Cardiac septum (tissue), 1 donor: ENCODE measurements at places on chromosomes 2 and 18. TPM values are rescaled to one million over a fixed set of nuclear protein-coding genes. Genes with fewer than 3 reads are reported as not detected.

DNA sequence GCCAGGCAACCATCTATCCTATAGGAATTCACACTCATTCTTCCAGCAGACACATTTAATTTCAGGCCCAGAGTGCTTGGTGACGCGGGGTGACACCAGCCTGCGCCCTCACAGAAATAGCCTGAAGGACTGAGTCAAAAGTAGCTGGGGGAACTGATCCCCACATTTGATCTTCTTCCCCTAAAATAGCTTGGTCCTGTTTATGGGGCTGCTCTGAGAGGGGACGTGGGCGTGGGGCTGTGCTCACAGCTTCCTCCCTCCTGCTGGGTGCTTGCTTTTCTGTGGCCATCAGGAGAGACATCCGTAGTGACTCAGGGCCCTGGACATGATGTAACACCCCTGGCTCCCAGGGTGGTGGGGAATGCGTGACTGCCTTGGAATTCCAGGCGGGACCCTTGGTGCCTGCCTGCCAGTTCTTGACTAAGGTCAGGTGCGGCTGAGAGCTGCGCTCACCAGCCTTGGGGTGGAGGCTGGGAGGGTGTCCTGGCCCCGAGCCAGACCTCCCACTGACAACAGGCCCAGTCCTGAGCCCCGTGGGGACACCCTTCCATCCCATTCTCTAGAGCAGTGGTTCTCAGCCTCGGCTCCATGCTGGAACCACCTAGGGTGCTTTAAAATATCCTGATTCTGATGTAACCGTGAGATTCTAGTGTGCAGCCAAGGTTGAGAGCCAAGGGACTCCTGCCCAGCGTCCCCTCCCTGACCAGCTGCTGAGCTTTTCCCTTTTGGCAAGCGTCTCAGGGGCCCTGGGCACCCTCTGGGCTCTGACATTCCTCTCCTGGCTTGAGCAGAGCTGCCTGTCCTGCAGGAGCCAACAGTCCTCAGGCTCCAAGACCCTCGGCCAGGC is 47.4 kb upstream of the SMAD7 start:
- no peak for DNase-seq

GRCh38 chr18:11752116-11752911 is 63.2 kb downstream of the GNAL start:
- no peak for DNase-seq

DNA sequence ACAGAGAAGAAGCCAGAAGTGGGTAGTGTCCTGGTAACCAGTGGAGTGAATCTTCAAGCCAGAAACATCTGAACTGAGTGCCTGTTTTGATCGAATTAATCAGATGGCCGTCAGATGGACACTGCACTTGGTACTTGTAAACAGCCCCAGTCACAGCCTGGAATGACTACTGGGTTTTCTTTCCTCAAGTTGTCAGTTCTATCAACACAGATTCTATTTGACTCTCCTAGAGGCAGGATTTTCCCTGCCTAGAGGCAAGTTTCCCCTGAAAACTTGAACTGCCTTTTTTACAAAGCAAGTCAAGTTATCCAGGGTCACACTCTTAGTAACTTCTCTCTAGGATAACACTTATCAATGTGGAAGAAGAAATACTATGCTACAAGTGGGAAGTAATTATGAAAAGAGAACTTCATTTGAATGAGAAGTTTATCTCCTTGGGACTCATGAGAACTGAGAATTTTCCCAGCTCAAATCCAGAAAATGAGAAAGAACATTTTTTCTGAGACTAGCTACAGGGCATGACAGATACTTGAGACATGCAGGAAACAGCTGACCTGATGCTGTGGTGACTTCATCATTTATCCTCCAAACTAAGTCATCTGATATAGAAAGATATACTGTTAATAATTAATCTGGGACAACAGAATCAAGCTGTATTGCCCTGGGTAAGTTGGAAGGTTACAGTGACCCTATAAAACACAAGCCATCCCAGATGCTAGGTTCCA is 36.0 kb downstream of the SULT1C2 start:
- no peak for DNase-seq

DNA sequence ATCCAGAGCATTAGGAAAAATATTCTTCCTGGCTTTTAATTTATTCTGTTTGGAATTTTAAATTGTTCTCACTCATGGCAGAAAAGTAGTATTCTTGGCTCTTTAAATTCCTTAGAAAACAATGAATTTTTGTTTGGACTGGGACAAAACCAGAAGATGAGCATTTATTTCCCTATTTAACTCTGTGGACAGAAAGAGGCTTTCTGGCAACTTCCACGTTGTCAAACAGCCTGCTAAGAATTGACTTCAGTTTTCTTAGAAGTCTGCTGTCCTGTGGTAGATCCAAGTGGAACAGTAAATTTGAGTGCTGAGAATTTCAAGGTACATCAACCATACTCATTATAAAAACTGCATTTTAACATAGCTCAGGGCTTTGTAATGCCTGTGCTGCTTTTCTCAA is 83.8 kb downstream of the MGAT5 start:
- DNase-seq: no peak

Gene MATN3
- 0.11 TPM for total RNA-seq

DNA sequence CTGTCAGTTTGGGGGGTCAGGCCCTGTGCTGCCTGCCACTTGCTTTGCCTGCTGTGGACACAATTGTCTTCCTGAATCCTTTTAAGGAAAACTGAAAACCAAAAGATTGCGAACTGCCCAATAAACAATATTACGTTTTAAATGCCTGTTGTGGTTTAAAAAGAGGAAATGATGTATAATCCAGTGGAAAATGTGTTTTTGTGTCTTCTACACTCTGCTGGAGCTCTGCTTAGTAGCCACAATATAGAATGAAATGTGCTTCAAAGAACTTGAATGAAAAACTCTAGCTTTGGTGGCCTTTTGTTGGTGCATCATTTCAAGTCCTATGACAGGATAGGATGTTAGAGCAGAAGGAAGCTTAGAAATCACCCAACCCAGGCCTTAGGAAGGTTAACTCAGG is 23.2 kb upstream of the CABYR start:
- no peak for DNase-seq

GRCh38 chr18:77481541-77481940 is 231.9 kb downstream of the GALR1 start:
- DNase-seq: no peak

DNA sequence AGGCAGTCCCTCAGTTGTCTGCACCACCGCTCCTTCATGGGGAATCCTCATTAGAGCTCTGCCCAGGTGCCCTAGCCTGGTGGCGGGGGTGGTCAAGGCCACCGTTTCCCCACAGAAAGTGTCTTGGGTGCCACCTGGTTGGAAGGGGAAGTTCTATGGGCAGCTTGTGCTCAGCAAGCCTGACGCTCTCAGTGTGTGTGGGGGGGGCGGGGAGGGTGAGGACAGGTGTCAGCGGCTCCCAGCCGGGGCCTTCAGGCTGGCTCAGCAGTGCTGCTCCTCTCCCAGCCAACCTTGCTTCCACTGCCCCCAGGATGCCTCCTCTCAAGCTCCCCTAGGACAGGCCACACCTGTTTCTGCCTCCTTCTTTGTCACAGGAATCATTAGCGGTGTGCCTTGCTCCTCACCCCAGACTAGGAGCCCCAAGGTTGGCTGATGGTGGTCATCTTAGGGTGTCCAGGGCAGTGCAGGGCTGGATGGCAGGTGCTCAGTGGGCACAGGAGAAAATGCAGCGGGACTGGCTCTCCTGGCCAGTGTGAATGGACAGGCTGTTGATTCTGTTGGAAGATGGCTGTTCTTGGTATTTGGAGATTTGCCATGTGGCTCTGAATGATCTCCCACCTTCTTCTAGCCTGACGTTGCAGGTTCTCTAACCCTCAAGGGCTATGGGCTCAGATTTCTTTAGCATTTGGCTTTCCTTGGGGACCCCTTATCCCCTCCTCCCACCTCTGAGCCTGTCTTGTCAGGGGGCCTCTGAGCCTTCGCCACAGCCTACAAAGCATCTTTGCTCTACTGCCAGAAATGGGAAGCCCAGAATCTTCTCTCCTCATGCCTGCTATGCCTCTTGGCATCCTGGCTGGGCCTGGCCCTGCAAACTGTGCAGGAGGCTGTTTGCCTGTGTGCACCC is 185.8 kb upstream of the HS6ST1 start:
- DNase-seq: no peak

DNA sequence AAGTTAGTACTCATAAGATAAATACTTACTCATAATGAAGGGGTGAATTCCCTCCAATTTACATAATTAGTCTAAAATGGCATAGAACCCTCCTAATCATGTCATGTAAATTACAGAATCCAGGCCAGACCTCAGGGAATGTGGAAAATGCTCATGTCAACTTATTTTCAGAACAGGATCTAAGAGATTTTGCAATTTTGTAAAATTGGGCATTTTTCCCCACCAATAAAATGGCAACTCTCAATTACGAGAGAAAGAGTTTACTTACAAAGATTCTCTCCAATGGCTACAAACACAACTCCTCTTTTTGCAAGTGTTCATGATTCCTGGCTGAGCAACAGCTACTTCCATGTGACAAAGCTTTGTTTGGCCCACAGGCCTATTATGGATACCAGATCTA is 33.8 kb upstream of the SP5 start:
- no peak for DNase-seq

DNA sequence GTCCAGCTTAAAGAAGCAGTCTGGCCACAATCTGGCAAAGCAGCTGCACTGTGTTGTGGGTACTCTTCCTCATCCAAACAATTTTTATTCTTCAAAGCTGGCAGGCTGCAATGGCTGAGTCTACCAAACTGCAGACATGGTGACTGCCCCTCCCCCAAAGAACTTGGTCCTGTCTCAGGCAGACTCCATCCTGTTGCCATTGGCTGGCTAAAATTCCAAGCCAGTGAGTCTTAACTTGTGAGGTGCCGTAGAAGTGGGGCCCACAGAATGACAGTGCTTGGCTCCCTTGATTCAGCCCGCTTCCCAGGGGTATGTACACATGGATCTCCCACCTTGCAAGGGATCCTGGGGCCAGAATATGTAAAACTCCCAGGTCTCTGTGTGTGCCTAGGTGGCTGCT is 14.5 kb upstream of the NXPH2 start:
- no peak for DNase-seq

DNA sequence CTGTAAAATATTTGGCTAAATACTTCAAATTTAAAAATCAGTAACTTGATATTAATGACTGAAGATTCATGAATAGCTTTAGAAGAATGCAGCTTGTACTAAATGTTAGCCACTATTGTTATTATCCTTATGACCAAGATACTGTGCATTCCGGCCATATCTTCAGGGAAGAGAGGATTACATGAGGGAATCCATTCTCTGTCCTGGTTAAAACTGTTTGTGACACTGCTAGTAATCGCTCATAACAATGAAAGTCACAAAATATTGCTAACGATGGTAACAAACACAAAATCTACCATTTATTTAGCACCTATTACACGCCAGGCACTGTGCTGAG is 217.7 kb downstream of the PRKCE start:
- no peak for DNase-seq

DNA sequence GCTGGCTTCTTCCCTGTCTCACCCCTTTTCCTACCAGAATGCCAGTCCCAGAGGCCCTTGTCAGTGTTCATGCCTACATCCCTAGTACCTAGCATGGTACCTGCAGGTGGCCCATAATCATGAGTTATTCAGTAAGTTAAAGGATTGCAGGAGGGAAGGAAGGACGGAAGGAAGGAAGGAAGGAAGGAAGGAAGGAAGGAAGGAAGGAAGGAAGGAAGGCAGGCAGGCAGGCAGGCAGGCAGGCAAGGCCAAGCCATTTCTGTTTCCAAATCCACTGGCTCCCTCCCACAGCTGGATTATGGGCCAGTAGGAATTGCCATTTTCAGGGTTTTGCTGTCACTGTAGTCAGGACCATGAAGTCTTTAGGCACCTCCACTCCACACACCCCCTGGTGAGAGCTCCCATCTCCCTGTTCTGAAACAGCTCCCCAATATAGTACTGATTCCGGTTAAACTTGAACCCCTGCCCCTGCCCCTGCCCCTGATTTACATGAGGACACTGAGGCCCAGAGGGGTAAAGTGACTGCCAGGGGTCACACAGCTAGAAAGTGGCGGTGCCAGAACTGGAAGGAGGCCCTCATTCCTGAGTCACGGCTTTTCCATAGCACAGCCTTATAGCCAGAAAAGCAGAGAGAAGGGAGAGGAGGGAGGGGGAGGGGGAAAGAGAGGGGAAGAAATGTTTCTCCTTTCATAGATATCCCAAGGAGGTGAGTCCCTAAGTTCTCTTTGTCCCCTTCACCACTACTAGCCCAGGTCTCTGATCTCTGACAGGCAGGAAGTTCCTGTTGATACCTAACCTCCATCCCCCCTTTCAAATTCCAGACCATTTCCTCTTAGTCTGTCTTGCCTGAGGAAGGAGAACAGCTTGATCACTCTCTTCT is 12.2 kb upstream of the TNS1 start:
- no peak for DNase-seq

Gene PLCL1
- 82.5 TPM for total RNA-seq

DNA sequence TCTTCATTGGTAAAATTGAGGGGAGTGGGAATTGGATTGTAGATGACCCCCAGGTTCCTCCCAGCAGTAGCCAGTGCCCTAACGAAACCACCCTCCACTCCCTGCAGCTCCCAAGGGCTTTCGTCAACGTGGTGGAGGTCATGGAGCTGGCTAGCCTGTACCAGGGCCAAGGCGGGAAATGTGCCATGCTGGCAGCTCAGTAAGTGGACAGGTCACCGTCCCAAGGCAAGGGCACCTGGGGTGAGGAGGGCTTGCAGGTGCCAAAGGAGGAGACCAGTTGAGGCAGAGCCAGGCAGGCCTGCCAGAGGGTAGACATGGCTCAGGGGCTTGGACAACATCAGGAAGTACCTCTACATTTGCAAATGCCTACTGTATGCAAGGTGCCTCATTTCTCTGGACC is 122.6 kb upstream of the PPP1CB start:
- DNase-seq: peak; percentile 74

Gene TUBB8B
- not detected for total RNA-seq

Gene GFPT1
- total RNA-seq: 85.7 TPM

Gene ALLC
- not detected for total RNA-seq

Gene POMC
- 3.1 TPM for total RNA-seq

DNA sequence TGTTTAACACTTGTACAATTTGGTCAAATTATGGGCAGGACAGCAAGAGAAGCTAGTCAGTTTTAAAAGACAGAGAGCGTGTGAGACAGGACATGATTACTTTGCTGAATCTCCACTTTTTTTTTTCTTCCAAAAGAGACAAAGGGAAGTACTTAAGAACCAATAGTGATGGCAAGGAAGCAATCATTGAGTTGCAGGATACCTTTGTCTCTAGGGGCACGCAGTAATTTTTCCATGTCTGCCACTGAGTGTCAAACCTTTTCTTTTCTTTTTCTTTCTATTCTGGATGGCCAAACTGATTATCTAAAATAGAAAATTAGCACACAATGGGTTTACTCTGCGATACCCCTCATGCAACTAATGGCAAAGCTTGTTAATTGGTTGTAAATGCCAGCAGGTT is 533.0 kb downstream of the PLCL1 start:
- no peak for DNase-seq

DNA sequence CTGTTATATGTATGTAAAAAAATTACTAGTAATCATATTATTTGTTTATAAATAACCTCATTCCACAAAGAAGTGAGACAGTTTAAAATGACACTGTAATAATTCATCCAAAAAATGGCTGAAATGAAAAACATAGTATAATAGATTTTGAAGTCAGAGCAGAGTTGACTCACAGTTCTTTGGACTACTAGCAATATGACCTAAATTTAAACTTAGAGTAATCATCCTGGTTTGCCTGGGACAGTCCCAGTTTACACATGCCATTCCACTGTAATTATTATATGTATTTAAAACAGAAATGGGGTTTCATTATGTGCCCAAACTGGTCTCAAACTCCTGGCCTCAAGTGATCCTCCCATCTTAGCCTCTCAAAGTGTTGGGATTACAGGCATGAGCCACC is 48.3 kb downstream of the CCDC88A start:
- no peak for DNase-seq

Gene CD207
- total RNA-seq: 0.16 TPM

- DNase-seq: peak; percentile 31
Measured at GRCh38 chr2:230903231-230904150, 21.6 kb downstream of the GPR55 start.

Gene HOXD9
- not detected for total RNA-seq
